ENCODE measurements at places on chromosomes 5 and 9.

DNA sequence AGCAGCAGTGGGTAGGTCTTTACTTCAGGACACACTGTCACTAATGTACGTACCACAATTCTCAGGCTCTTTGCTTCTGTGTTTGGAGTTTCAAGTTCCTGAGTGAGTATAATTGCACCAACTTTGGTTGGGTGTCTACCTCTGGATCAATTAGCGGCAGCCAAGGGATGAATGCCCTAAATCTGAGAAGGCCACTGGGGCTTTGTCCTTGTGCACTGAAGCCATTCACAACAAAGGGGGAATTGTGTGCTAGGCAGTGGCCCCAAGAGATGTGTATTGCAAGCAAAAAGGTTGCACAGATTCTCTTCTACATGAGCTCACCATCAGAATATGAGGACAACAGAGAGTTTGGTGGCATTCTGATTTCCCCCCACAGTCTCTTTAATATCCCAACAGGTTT lies 3.9 kb upstream of the PHF24 start:
- no peak for DNase-seq

DNA sequence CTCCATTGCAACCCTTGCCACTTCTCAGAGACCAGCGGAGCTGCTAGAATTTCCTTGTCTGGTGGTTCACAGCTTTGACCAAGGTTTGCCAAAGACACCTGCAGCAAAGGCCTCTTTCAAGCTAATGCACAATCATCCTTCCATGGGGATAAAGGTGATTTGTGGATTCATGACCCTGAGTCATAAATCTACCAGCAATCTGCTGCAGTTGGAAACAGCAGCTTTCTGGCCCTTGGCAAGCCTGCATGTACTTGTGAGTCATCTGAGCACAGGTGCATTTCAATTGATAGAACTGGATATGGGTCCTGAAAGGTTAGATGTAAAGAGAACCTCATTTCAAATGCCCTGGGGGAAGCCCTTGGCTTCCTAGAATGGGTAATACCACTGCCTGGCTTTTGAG lies 21.6 kb upstream of the TCF7 start:
- DNase-seq = no peak

GRCh38 chr5:80659106-80659505 lies 4.3 kb upstream of the DHFR start:
- no peak for DNase-seq

- no peak for DNase-seq
Observed at GRCh38 chr5:74252044-74252443, 388.5 kb downstream of the ENC1 start.

- no peak for DNase-seq
Observed at GRCh38 chr5:139696167-139696893, 48.2 kb downstream of the CXXC5 start.

- DNase-seq = no peak
Observed at GRCh38 chr5:146758938-146759337, 119.6 kb downstream of the PPP2R2B start.

- no peak for DNase-seq
Observed at GRCh38 chr9:37676411-37676830, 25.7 kb downstream of the FRMPD1 start.

DNA sequence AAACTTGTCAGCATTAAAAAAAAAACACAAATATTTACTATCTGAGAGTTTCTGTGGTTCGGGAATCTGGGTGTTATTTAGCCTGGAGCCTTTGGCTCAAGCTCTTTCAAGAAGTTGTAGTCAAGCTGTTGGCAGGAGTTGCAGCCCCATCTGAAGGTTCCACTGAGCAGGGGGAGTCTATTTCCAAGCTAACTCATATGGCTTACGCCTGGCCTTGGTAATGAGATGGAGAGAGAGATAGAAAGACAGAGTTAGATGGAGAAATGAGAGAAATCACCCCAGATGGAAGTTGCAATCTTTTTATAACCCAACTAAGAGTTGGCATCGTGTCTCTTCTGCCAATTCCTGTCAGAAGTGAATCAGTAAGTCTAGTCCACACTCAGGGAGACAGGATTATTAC lies 1075.2 kb upstream of the SEMA6A start:
- no peak for DNase-seq

GRCh38 chr9:68931821-68932220 lies 82.1 kb downstream of the PRKACG start:
- no peak for DNase-seq

All from GM12892 (cell line).